DMS79 treated with DMSO at 0.1 percent for 48 hours (cell line): ENCODE measurements at places on chromosomes 7 and 10.

DNA sequence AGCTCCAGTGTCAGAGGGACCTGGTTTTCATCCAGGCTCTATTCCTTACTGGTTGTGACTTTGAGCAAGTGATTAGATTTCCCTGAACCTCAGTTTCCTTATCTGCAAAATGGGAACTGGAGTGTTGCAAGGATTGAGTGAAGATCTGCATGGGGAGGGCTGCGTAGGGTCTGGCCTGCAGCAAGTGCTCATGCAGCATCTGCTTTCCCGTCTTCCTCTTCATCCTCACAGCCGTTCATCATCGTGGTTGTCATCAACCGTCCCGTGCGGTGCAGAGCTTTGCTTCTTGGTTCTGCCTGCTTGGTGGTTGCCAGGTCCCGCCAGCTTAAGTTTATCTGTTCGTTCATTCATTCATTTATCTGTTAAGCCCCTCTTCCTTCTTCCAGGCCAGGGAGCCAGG is 135.0 kb downstream of the GRK5 start:
- DNase-seq, result no peak

DNA sequence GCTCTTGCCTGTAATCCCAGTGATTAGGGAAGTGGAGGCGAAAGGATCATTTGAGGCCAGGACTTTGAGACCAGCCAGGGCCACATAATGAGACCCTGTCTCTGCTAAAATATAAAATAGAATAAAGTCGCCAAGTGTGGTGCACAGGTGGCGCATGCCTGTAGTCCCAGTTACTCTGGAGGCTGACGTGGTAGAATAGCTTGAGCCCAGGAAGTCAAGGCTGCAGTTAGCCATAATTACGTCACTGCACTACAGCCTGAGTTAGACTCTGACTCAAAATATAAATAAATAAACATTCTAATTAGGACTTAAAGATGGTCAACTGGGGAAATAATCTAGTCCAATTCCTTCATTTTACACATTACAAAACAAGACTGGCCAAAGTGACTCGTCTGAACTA is 768 bp downstream of the CHCHD2 start:
- no peak for DNase-seq

DNA sequence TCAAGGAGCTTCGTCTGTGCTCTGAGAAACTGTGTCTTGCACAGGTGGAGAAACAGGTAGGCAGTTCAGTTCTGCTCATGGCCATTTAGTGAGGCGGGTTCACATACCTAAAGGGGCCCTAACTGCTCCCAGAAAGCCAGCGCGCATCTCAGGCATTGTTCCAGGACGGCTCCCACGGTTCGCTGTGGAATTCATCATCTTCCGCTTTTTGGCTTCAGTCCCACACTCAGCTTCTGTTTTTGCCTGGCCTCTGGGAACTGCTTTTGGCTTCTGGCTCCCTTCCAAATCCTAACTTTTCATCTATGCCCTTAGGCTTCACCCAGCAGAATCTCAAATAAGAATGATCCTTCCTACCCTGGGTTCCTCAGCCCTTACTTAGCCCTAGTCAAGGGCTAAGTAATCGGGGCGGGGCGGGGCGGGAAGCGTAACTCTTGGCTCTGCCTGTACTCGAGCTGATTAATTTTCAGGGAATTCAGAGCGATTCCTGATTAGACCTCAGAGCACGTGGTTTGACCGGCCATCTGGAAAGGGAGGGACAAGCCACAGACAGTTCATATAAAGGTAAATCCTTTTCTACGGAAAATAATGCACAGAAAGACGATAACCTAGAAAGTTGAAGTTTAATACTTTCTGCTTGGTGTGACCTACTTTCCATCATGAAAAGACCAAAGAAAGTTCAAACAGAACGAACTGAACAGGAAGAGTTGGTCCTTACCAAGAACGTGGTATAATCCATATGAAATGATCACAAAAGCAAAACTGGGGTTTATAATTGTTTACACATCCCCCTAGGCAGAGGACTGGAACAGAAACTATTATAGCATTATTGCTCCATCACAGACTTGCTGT is 105.7 kb downstream of the ST8SIA6 start:
- DNase-seq, result no peak

DNA sequence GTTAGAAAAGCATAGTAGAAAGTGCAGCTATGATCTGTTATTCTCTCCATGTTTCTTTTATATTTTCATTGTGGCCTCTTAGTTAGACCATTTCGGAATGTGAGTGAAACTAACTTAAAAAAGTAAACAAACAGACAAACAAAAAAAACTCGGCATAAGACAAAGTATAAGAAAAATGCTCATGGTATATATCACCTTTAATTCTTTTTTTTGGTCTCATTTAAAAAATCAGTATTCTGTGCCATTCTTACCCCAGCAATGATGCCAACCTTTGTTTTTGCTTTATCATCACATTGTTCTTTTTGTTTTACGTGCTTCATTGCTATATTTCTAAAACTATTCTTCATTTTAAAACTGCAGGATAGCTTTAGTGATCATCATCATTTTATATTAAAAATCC is 2.8 kb upstream of the TMEM229A start:
- DNase-seq, result no peak

GRCh38 chr7:110050785-110051184 is 1040.1 kb upstream of the LRRN3 start:
- no peak for DNase-seq

DNA sequence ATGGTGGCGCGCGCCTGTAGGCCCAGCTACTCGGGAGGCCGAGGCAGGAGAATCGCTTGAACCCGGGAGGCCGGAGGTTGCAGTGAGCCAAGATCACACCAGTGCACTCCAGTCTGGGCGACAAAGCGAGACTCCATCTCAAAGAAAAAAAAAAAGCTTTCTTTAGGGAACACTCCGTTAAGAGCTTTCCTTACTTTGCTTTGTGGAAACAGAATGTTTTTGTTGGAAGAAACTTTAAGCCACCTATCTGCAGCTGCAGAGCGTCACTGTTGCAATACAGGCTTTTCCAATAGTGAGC is 641 bp upstream of the TPK1 start:
- no peak for DNase-seq

DNA sequence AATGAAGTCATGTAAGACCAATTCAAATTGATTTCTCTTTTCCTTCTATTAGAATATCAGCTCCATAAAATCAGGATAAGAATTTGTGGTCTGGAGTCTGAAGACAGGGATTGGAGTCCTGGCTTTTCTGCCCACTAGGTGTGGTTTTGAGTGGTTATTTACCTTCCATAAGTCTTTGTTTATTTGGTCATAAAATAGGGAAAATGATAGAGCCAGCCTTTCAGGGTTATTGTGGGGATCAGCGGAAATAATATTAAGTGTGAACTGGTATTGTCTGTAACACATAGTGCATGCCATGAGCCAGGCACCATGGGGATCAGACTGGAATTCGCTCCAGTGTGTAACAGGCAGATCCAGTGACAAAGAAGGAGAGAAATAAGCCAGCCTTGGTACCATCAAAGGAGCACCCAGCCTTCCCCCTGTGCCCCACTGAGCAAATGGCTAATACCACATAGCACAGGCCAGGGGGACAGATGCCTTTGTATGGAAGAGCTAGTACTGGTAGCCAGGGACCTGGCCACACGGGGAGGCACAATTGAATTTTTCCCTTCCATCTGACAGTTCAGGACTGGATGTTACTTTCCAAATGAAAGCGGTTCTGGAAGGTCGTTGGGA is 509.7 kb upstream of the PODXL start:
- DNase-seq, result no peak

- DNase-seq, result no peak
Observed at GRCh38 chr7:5754981-5755599, 26.4 kb downstream of the RNF216 start.

DNA sequence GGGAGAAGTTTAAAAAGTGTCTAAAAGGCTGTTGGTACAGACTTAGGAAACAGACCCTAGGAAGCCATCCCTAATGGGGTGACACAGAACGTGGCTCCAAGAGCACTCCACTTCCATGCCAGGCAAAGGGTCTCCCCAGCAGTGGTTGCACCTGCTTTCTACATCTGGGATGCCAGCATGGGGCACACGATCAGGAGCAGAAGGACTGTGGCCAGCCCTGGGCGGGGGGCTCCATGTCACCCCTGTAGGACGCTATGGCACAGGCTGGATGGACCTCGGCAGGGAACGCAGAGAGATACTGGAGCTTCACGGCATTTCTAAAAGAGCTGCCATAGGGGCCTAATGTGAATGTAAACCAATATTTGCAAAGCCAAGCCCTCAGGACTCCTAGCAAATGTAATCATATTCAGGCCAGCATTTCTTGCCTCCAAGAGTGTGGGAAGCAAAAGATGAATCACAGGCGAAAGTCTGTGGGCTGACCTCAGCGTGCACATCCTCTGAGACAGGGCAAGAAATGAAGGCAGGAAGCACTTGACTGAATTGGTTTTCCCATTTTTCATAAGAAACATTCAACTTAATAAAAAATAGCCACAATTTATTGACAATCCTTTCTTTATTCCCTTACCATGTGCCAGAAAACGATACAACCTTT is 93.9 kb downstream of the ATXN7L1 start:
- DNase-seq, result no peak

GRCh38 chr10:97250952-97251351 is 41.5 kb downstream of the ARHGAP19 start:
- DNase-seq, result no peak

GRCh38 chr10:78691301-78692030 is 377.3 kb upstream of the ZMIZ1 start:
- no peak for DNase-seq

- DNase-seq, result no peak
Observed at GRCh38 chr10:98013122-98013521, 17.3 kb downstream of the CRTAC1 start.

DNA sequence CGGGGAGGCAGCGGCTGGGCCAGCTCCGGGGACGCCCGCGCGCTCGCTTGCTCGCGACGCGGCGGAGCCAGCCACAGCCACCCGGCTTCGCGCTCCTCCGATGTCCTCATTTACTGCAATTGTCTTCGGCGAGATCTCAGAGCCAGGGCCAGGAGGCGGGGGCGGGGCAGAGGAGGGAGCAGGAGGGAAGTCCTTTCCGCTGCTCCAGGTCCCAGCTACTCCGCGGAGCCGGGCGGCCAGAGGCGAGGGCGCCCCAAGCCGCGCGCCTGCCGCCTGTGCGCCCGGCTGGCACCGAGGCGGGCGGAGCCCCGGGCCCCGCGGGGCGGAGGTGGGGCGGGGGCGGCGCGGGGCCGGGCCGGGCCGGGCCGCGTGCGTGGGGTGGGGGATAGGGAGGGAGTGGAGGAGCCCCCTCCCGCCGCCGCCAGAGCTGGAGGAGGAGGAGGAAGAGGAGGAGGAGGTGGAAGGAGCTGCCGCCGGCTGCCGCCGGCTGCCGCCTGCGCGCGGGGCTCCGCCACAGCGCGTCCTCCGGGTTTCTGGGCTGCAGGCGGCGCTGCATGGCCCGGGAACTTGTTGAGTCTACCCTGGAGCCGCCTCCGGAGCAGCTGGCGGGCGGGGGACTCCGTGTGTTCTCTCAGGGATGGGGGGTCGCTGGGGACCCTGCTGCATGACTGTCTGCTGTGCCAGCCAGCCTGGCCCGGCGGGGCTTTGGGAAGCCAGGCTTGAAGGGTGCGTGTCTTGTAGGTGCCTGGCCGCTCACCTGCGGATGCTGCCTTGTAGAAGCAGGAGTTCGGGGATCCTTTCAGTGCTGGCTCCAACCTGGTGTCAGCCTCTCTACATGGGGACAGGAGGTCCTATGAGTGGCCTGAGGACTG is at the start of gene INSYN2A:
Gene INSYN2A (minus strand): TSS at position 310 of the 872 bp plus-strand sequence. CDS start 20,196 bp downstream, outside the sequence.
- DNase-seq, result no peak

GRCh38 chr7:27094304-27095049 is 1.3 kb downstream of the HOXA1 start:
- no peak for DNase-seq

- DNase-seq, result no peak
Observed at GRCh38 chr7:151705636-151706276, 171.2 kb downstream of the PRKAG2 start.
